ENCODE measurements at places on chromosomes 13 and 19.

GRCh38 chr19:48836089-48837017, at the start of gene HSD17B14:
TSS of gene HSD17B14 (minus strand) at chr19:48836491. CDS start at chr19:48836411, 80 bp downstream.
- peak; percentile 58 for DNase-seq

- DNase-seq, result peak; percentile 82
Observed at GRCh38 chr13:31160857-31161556, 697 bp downstream of the HSPH1 start.

DNA sequence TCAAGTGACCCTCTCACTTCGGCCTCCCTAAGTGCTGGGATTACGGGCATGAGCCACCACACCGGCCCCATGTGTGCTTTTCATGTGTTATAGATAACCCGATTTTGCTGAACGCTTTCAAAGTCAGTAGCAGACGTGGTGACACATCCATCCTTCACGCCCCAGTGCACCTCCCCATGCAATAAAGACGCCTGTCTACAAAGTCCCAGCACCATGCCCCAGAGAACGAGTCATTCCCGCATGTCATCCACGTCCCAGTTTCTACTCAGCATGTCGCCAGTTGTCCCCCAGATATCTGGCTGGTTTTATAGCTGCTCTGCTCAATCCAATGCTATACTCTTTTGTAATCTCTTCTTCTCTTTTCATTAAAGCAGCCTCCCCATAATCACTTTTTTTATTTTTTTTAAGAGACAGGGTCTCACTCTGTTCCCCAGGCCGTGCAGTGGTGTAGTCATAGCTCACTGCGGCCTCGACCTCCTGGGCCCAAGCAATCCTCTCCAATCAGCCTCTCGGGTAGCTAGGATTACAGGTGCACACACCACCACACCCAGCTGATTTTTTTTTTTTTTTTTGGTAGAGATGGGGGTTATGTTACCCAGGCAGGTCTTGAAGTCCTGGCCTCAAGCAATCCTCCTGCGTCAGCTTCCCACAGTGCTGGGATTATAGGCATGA, 42.5 kb downstream of the DNM2 start:
- DNase-seq, result no peak

- DNase-seq, result no peak
Observed at GRCh38 chr13:41864658-41865057, 96.3 kb downstream of the VWA8 start.

DNA sequence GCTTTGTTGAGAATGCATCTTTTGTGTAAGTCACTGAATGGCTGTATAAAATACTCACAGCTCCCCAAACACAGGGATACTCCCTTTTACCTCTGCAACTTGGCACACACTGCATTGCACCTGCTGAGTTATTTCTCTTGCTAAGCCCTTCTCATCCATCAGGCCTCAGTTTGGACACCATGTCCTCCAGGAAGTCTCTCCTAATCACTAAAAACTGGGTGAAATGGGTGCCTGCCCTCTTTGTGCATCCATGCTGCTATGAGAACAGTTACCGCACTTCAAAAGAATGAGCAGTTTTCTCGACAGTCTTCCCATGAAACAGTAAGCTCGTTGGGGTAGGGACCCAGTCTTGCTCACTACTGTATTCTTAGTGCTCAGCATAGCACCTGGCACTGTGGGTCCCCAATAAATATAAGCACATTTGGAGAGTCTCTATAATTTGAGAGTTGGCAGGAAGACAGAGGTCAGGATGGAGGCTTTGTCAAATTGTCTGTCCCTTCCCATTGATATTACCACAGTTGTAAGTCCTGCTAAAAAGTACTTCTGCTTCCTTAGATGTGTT, 4.6 kb upstream of the SLC25A30 start:
- DNase-seq, result no peak

DNA sequence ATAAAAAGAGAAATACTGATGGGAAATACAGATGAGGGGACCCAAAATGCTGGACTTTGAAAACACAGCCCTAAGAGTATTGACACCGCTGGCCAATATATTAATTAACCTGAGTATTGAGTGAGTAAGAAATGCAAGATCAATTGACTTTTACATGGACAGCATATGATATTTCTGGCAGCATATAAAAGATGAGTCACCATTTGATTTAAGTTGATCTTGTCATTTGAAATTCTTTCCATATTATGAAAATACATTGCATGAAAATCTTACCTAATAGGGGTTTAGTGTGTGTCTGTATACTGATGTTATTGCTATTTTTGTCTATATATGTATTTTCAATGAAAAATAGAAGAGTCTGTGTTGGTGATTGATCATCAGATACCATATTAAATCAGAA, 619.6 kb downstream of the KCTD12 start:
- DNase-seq, result no peak

DNA sequence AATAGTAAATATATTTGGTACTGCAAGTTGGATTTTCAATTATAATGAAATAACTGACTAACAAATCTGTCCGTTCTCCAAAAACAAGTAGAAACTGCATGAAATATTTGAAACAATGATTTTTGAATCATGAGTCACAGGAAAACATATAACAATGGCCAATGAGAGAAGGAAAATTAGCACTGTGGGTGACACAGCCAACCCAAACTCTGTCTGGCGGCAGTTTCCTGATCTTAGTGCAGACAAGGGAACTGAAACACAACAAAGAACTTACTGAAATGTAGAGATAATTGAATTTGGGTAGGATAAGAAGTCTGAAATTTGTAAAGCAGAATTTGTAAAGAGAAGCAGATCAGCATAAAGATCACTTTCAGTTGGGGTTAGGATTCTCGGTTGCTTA, 2743.3 kb upstream of the PCDH20 start:
- no peak for DNase-seq

DNA sequence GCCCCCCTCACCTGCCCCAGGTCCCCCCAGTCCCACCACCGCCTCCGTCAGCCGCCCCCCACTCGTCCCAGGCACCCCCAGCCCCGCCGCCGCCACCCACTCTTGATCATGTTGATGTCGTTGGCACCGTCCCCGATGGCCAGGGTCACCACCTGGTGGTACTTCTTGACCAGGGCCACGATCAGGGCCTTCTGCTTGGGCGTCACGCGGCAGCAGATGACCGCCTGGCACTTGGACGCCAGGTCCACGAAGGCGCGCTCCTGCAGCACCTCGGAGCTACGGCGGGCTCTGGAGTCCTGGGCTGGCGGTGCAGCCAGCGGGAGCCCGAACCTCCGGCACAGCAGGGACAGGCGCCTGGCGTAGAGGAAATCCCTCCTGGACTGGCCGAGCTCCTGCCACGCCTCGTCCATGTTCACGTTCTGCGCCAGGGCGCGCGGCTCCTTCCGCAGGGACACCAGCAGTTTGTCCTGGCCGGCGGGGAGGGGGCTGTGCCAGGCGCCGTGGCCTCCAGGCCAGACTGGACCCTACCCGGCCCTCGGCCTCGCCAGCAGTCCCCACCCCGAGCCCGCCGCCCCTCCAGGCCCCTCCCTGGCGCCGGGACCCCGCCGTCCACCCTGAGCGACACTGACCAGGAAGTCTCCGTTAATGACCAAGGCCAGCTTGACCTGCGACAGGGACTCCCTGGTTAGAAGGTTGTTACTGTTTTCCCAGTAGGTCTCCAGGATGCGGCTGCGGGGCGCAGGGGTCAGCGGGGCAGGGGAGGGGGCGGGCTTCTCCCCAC, 22.6 kb downstream of the ATP8B3 start:
- no peak for DNase-seq

DNA sequence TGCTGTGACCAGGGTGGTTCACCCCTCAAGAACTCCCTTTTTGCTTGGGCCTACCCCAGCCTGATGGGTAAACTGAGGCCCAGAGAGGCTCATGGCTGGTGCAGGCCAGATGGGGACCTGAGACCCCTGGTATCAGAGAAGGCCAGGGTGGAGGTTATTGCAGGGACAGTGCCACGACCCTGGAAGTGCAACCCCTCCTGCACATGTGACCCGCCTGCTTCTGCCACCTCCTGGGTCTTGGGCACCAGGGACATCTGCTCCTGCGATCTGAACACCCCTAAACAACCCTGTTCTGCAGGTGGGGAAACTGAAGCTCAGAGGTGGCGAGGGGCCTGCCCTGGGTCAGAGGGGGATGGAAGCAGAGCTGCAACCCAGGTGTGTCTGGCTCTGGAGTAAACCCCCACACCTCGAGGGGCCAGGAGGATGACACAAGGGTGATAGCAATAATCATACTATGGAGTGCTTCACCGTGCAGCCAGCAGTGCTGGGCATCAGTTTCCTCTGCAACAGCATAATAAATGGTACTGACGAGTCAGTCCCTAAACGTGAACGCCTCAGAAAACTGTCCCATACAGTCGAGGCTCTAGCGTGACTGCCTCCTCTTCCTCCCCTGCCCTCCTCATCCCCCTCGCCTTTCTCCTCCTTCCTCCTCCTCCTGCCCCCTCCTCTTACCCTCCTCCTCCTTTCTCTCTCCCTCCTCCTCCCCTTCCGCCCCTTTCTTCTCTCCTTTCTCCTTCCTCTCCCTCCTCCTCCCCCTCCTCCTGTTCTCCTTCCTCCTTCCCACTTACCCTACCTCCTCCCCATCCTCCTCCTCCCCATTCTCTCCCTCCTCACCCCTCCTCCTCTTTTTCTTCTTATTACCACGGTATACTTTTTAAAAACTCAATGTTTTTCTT, 4.3 kb downstream of the YJEFN3 start:
- no peak for DNase-seq

- peak; percentile 93 for DNase-seq
Observed at GRCh38 chr13:53782488-53782961, 753.9 kb downstream of the OLFM4 start.

- no peak for DNase-seq
Observed at GRCh38 chr13:95677564-95678266, 776 bp downstream of the DNAJC3 start.
